Stimulated activated CD4-positive, alpha-beta T cell treated with anti-CD3 and anti-CD28 coated beads, Interleukin-2, amount 100 ng/mL, for 48 hours (primary cell): ENCODE measurements at places on chromosomes 12 and 14.

DNA sequence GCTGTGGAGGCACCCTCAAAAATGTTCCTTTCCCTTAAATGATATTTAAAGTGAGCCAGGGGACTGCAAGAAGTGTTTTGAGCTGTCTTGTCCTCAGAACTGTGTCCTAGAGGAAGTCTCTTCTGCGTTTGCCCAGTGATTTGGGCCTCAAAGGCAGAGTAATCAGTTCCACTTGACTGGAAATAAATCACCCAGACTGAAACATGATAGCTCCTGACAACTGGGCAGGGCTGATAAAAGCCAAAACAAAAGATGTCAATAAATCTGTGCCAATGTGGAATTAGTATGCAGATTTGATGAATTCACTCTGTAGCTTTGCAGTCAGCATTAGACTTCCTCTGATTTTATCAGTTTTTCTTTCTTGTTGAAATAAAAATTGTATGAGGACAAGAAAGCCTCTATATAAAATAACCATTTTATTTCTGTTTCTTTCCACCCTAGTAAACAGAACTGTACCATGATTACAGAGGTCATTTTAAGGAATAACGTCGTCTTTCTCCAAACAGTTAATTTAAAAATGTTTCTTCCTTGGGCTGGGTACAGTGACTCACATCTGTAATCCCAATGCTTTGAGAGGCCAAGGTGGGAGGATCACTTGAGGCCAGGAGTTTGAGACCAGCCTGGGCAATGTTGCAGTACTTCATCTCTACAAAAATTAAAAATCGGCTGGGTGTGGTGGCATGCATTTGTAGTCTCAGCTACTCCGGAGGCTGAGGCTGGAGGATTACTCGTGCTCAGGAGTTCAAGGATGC lies 180.8 kb downstream of the ERC1 start:
- DNase-seq: no peak

GRCh38 chr14:34099635-34100034 lies 148.8 kb upstream of the EGLN3 start:
- DNase-seq: no peak

GRCh38 chr12:69844416-69844815 lies 19.4 kb downstream of the MYRFL start:
- DNase-seq: no peak

GRCh38 chr12:121253638-121254335 lies 42.7 kb downstream of the CAMKK2 start:
- DNase-seq: no peak

DNA sequence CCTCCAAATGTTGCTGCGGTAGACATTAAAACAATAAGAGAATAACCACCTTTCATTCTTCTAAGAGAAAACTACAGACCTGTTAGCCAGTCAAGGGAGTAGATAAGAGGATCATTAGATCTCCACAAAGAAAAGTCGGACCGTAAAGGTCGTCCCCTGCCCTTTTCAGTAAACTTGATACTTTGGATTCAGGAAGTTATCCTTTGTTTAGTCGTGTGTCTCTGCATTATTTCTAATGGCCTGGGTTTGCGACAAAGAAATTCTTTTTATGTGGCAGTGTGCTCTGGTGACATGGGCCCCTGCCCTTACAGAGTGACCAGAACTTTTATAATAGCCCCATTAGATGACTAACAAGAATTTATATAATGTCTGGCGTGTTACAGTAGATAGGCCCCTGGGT lies 44.6 kb upstream of the EVL start:
- no peak for DNase-seq

GRCh38 chr12:132423820-132424645 lies 65.9 kb upstream of the FBRSL1 start:
- DNase-seq: no peak

GRCh38 chr14:81681541-81681940 lies 147.9 kb upstream of the SEL1L start:
- no peak for DNase-seq

GRCh38 chr12:65828711-65829339 lies 4.5 kb downstream of the HMGA2 start:
- no peak for DNase-seq

- no peak for DNase-seq
Measured at GRCh38 chr12:129115558-129115957, 262.3 kb downstream of the GLT1D1 start.

DNA sequence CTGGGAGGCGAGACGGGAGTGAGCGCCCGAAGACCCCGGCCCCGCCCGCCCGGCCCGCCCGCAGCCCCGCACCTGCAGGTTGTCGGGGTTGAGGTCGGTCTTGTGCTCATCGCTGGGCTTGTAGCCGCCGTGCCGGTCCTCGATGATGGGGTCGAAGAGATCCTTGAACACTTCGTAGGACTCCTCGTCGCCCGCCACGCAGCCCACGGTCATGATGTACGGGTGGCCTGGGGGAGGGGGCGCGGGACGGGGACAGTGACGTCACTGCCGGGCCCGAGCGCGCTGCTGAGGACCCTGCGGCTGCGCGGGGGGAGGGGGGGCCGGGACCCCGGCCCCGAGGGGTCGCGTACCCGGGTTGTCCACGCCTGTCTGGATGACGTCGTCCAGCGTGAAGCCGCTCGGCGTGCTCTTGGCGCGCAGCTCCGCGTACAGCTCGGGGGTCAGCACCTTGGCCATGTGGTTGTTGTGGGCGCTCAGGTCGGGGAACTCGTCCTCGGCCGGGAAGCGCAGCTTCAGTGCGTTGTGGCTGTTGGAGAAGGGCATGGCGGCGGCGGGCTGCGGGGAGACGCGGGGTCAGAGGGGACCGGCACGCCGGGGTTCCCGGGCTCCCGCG lies 573 bp downstream of the CKB start:
- no peak for DNase-seq

- no peak for DNase-seq
Measured at GRCh38 chr12:49942512-49942893, 8.0 kb upstream of the AQP2 start.

GRCh38 chr12:130026608-130027176 lies 122.9 kb upstream of the TMEM132D start:
- DNase-seq: peak; percentile 28

DNA sequence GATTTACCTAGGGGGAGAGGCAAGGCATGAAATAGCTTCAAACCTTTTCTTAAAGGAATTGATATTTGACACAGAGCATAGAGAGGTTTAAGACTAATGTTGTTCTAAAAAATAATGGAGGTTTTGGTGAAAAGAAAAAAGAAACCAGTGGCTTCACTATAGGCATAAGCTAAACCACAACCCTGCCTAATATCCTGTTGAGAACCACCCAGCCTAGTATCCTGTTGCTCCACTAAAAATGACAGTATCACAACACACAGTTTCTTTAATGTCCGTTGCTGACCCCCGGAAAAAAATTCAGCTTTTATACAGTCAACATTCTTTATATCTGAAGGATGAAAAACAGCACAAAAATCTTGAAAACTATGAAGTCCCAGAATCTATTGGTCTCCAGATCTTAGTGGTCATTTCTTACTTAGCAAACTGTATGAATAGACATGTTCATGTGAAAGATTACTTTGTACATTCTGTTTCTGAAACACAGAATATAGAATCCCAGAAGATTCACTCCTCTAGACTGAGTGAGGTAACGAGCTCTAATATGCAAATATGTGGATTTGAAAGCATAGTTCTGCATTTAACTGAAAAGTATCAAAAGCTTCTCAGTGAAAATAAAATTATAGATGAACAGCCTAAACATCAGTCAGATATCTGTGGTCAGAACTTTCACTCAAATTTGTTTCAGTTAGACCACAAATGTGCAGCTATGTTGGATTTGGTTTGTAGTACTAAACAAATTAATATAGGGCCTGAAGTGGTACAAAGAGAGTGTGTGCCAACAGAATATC lies 40.5 kb downstream of the GALC start:
- no peak for DNase-seq

DNA sequence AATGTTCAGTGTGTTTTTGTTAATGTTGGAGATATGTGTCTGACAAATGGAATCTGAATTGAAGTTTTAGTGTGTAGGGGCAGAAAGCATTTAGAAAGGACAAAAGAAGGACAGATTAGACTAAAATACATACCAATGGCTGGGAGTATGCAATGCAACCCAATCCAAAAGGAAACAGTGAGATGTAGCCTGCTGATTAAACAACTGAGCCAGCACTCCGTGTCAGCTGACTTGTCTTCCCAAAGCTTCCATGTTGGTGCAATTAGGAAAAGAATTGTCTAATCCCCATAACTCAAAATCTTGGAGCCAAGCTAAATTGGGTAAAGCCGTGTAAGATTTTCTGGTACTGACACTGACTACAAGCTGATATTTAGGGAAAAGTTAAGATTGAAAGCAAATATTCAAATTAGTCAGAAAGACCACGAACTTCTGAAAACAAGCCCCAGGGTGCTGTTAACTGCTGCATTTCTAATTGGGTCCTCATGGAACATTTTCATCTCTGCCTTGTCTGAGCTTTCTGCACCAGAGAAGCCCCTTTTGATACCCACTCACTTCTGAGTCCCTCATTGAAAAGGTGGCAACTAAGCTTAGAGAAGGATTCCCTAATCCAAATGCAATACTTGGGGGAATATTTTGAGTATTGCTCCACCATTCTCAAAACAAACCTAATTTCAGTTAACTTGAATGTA lies 109.1 kb downstream of the DAD1 start:
- no peak for DNase-seq

- DNase-seq: peak; percentile 75
Measured at GRCh38 chr12:53006810-53007309, 604 bp downstream of the EIF4B start.

GRCh38 chr12:57475271-57476161 lies 4.2 kb downstream of the ARHGAP9 start:
- no peak for DNase-seq

GRCh38 chr14:88863167-88863566 lies 38.7 kb downstream of the TTC8 start:
- no peak for DNase-seq

DNA sequence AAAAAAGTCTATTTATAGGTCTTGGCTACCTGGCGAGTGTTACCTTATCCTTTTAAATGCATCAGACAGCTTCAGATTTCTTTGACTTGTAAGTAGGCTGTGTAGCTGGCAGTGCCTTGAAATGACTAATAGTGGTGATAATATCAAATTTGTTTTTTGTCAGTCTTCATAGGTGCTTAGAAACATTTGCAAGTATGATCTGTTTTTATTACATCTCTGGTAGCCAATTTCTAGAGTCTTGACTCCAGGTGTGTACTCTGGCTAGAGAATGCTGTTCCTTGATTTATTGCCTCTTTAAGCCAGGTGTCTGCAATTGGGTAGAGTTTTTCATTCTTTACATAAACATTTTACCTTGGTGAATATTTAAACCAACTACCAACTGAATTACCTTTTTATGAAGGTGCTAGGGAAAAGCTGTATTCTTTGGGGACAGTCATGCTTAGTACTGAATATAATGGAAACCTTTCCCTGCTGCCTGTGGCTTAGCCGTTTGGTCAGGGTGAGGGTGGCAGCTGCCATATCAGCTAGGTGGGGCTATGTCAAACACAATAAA lies 32.6 kb downstream of the MLXIP start:
- no peak for DNase-seq

- DNase-seq: no peak
Measured at GRCh38 chr12:112855375-112855774, 51.4 kb upstream of the OAS1 start.

GRCh38 chr12:114131824-114132223 lies 165.7 kb upstream of the RBM19 start:
- DNase-seq: no peak
